ENCODE measurements at places on chromosomes 1 and 21.
A peak's percentile ranks its signal among the peaks of the same experiment; 100 is the strongest.

DNA sequence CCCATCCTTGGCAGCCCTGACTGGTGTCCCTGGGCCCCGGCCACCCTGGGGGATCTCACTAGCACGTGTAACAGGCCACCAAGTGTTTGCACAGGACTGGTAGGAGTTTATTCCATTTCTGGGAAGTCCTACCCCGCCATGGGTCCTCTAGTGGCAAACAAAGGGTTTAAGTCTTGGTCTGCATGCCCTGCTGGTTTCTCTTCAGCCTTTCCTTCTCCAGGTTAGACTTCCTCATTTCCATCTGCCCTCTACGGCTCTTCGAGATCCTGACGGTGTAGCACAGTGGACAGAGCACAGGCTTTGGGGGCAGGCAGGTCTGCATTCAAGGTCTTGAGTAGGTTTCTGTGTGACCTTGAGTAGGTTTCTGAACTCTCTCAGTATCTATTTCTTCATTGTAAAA, 2.8 kb downstream of the AGTRAP start:
- DNase-seq = no peak

DNA sequence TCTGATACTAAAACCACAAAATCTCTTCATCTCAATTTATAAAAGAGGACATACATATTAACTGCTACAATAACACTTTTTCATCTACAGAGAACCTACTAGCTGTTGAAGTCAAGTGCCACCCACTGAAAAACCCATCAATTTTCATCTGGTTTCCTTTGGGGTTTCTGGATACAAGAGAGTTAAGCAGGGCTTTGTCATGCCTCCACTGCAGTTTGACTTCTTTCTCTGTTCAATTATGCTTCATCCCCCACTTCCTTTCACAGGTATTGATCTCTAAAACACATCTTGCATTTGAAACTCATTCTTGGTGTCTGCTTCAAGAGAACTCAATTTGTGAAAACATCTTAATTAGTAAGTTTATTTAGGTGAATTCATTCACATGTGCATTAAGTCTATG, 60.5 kb upstream of the ANGPTL3 start:
- DNase-seq = no peak

DNA sequence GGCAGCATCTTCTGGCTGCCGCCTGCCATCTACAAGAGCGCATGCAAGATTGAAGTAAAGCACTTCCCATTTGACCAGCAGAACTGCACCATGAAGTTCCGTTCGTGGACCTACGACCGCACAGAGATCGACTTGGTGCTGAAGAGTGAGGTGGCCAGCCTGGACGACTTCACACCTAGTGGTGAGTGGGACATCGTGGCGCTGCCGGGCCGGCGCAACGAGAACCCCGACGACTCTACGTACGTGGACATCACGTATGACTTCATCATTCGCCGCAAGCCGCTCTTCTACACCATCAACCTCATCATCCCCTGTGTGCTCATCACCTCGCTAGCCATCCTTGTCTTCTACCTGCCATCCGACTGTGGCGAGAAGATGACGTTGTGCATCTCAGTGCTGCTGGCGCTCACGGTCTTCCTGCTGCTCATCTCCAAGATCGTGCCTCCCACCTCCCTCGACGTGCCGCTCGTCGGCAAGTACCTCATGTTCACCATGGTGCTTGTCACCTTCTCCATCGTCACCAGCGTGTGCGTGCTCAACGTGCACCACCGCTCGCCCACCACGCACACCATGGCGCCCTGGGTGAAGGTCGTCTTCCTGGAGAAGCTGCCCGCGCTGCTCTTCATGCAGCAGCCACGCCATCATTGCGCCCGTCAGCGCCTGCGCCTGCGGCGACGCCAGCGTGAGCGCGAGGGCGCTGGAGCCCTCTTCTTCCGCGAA, 3.8 kb downstream of the CHRNB2 start:
- no peak for DNase-seq

DNA sequence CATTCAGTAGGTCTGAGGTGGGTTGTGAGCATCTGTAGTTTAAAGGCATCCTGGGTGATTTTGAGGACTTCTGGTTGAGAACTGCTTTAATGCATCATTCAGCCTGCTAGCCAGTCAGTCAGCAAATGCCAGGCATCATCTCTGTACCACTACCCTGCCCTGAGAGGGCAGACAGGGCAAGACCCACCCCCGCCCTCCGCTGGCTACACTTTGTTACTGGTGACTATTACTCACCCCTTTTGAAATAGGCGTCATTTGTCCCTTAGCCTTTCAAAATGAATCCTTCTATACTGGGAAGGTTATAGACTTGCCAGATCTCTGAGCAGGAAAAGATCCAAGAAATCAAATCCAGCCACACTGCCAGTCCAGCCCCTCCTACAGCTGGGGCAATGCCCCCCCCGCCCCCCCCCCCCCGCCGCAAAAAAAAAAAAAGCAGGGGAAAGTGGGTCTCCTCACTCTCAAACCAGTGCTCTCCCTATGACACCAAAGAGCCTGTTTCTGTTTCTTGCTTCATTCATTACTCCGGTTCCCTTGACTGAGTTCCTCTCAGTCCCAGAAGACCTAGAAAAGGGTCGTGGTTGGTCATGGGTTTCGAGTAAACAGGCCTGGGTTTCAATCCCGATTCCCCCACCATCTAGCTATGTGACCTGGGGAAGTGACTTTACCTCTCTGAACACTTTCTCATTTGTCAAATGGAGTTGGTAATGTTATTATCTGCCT, 4.4 kb downstream of the SELENON start:
- peak; percentile 59 for DNase-seq

DNA sequence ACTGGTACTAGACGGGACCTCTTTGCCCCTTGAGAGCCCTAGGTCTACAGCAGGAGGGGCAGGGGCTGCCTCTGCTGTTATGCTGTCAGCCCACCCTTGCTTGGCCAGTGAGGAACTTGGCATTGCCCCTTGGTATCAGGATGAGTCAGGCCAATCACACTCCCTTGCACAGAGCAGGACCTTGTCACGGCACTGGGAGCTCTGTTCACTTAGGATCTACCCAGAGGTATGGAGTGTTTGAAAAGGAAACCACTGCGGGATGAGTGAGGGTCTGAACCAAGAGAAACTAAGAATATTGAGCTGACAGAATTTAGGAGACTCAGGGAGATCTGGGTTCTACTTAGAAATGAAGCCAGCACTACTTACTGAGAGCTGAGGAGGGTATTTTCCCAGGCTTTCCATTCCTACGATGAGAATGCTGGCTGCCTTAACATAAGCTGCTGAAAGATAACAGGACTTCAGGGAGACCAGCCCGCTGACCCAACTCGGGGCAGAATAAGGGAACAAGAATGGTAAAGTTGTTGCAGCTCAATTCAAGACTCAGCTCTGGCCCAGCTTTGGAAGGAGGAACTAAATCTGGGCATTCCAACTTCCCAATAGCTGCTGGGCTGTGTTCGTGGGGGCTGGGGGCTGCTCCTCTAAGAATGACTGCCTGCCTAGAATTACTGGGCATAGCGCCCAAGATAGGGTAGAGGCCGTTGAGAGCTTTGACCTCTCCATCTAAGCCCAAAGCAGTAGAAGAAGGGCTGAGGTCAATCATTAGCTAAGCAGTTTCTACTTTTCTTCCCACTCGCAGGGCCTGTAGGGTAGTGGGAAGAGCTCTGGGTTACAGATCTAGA, 1.5 kb downstream of the FABP3 start:
- no peak for DNase-seq

- DNase-seq = no peak
Measured at GRCh38 chr1:41591891-41592290, 107.4 kb upstream of the EDN2 start.

- no peak for DNase-seq
Measured at GRCh38 chr1:201883266-201883665, 5.4 kb upstream of the SHISA4 start.

DNA sequence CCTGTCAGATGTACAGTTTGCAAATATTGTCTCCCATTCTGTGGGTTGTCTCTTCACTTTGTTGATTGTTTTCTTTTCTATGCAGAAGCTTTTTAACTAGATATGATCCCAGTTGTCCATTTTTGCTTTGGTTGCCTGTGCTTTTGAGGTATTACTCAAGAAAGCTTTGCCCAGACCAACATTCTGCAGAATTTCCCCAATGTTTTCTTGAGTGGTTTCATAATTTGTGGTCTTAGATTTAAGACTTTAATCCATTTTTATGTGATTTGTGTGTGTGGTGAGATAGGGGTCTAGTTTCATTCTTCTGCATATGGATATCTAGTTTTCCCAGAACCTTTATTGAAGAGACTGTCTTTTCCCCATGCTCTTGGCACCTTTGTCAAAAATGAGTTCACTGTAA, 116.9 kb downstream of the DUSP10 start:
- no peak for DNase-seq

- no peak for DNase-seq
Measured at GRCh38 chr21:14358775-14359174, 24.2 kb downstream of the HSPA13 start.

- no peak for DNase-seq
Measured at GRCh38 chr21:26800001-26800400, 45.2 kb downstream of the ADAMTS1 start.

- DNase-seq = no peak
Measured at GRCh38 chr1:50289495-50289894, 133.7 kb downstream of the DMRTA2 start.

GRCh38 chr1:56052041-56052440, 527.3 kb downstream of the PLPP3 start:
- DNase-seq = no peak

DNA sequence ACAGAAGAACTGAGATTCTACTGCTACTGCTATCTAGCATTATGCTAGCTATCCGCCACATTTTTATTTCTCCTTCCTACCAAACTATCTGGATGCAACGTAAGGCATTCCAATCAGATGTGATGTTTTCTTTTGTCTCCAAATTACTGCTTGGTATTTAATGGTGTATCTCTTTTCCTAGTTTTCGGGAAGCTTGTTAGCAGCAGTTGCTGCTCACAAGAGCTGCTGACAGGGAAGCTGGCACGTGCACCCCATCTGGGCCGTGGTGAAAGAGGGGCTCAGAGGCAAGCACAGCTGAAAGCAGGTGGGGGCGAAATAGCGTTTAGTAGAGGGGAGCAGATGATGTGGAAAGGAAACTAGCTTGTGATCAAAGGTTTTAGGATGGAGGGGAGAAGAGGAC, 57.3 kb downstream of the JAK1 start:
- no peak for DNase-seq

DNA sequence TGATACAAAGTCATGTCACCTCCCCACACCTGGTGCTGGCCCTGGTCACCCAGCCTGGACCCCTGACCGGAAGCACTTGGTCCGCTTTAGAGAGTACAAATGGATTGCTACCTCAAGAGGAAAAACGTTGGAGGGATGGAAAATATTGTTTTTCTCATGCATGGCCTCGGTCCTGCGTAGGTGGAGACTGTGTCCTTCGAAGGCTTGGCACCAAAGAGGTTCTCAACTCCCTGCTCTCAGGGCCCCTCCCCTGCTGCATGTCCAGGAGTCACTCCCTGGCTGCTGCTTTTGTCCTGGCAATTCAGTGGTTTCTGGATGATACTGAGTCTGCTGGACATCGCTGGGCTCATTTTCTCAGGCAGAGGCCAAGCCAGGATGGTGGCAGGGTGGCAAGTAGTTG, 529.8 kb downstream of the KIF26B start:
- DNase-seq = no peak

DNA sequence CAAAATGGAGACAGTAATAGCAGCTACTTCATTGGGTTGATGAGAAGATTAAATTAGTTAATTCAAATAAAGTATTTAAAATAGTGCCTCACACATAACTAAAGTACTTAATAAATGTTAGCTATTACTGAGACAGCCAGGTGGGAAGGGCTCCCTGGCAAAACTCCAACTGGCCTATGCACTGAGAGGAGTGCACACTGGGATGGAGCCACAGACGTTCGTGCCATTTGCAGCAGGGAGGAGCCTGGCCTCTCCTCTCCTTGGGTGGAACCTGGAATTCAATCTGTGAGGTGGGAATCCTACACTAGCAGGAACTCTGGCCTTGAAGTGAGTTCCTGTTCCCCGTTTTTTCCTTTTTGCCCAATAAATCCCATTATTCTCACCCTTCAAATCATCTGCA, 28.1 kb downstream of the SLC5A9 start:
- DNase-seq = no peak

- DNase-seq = no peak
Measured at GRCh38 chr1:10449751-10450150, at the start of gene CORT. CORT (plus strand) TSS chr1:10450031; CDS start chr1:10450224, 193 bp downstream.

- DNase-seq = no peak
Measured at GRCh38 chr1:69438056-69438795, 129.5 kb upstream of the LRRC7 start.

- DNase-seq = no peak
Measured at GRCh38 chr1:232138044-232138443, 491.9 kb downstream of the SIPA1L2 start.

DNA sequence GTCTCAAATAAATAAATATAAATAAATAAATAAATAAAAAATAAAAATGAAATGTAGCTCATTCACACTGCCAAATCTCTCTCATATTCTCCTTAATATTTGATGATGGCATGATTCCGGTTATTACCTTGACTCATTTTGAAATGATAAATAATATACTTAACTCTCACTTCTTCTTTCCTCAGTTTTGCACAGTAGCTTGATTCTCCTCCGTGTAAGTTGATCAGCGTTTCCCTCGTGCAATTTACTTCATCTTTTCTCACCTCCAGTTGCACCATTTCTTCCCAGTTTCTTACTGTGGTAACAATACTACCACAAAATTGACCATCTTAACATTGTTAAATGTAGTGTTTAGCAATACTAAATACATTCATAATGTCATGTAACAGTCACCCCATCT, 111.6 kb downstream of the RIPK4 start:
- no peak for DNase-seq

DNA sequence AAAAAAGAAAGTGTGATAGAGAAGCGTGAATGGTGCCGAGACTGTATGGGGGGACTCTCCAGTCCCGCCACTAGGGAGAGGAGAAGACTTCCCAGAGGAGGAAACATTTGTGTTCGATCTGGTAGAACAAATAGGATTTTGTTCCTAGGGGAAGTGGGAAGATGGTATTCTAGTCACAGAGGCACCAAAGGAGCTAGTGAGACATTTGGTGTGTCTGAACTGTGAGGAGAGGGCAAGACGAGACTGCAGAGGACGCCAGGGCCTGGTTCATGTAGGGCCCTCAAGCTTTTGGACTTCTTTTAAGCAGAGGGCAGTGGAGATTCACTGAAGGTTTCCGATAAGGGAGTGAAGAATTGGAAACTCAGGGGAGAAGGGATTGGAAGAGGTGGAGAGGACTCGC, 2.9 kb downstream of the BTBD19 start:
- no peak for DNase-seq

GRCh38 chr1:4046836-4047461, 146.9 kb upstream of the C1orf174 start:
- DNase-seq = no peak

DNA sequence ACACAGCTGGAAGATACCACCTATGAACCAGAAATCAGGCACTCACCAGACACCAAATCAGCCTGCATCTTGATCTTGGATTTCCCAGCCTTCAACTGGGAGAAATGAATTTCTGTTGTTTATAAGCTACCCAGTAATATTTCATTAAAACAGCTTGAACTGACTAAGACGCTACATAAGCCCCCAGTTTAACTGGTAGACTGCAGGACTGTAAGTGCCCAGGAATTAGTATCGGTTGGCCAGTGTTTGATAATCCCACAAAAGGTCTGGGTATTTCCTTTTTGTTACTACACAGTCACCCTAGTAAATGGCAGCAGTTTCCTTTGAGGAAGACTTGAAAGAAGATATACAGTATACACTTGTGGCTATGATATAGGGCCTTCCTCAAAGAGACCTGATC, 7.3 kb upstream of the SLC35D1 start:
- DNase-seq = no peak

All from GM10248 (cell line).